Lower lobe of right lung (tissue), 2 donors: ENCODE measurements at places on chromosomes 13 and 19. TPM values are rescaled to one million over a fixed set of nuclear protein-coding genes. Genes with fewer than 3 reads are reported as not detected.

DNA sequence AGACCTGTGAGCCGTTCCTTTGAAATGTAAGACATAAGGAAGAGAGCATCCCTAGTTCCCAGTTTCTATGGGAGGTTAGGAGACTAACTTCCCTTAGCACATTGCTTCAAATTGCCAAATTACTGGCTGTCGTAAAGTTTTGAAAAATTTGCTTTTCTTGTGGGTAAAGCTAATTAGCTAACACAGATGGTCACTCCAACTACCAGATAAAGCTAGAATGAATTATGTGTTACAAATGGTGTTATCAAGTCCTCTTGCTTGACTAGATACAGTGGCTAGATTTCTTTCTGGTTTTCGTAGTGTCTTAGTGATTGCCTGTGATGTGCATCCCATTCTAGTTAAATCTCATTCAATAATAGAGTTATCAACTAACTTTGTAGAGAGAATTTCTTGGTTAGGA is 416.6 kb upstream of the ATXN8OS start:
- no peaks in the 10 kb centered on the region for H3K36me3 ChIP-seq
- DNase-seq: no peak
- no peak overlapping the region for H3K4me3 ChIP-seq
- no peaks in the 10 kb centered on the region for H3K27me3 ChIP-seq
- H3K4me1 ChIP-seq: no peaks in the 10 kb centered on the region

DNA sequence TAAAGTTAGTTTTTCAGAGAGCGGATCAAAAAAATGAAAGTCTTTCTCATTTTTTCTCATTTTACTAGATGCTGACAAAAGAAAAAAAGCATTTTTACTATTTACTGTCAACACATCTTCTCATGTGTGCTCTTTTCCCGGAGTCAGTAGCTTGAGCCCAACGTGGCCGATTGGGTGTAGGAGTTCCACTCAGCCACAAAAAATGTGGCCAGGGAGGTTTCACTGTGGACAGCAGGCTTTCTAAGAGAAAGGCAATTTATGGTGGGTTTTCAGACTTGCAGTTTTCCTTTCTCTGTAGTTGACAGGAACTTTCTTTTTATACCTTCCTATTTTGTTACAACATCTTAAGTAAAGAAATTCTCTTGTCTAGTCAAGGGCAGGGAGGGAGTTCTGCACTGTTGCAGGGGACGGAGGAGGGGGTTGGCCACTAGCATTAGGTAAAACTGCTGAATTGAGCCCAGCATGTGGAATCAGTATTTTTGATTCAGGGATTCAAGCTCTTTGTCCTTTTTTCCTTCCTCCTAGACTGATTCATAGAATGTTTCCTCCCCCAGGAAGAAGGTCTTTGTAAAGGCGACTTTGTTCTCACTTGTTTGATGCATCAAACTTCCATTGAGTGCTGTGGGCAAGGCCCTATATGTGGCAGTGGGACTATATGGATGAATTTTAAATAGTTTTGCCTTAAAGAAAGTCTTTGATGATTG is 123.1 kb downstream of the B3GLCT start:
- DNase-seq: no peak
- H3K4me1 ChIP-seq: no peaks in the 10 kb centered on the region
- no peaks in the 10 kb centered on the region for H3K27me3 ChIP-seq
- H3K36me3 ChIP-seq: no peaks in the 10 kb centered on the region
- no peak overlapping the region for H3K27ac ChIP-seq

ZNF573 gene
- total RNA-seq: 9.7 TPM

DNA sequence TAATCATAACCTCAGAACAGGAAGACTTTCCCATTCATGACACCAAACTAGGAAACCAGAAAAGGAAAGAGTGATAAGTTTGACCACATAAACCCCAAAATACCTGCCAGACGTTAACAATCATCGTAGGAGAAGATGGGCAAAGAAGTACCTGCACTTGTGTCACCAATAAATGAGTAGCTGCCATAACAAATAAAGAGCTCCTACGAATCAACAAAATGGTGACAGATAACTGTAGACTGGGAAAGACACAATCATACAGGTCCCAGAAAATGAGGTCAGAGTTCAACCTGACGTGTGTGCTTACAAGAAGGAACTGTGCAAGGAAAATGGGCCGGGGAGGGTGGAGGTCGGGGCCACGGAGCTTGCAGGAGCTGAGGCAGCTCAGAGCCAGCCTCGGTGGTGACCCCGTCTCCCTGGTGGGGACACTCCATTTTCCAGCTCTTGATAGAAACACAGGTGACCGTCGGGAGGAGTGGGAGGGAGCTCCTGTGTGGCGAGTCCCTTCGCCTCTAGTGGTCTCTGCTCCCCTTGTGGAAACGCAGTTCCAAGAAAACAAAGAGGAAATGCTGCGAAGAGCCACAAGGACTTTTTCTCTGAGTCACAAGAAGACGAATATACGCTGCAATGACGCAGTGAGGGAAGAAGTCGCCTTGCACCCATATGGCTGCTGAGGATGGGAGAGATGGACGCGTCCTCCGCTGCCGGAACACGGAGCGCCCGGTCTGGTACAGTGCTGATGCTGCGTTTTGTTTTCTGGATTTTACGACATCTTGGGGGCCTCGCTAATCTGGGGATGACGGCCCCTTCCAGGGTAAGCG is 9.5 kb downstream of the PIP5K1C start:
- H3K27ac ChIP-seq: no peak overlapping the region
- peaks cover 29% of the 10 kb centered on the region for H3K4me1 ChIP-seq
- H3K36me3 ChIP-seq: no peaks in the 10 kb centered on the region
- H3K27me3 ChIP-seq: no peaks in the 10 kb centered on the region
- DNase-seq: peak; percentile 45

DNA sequence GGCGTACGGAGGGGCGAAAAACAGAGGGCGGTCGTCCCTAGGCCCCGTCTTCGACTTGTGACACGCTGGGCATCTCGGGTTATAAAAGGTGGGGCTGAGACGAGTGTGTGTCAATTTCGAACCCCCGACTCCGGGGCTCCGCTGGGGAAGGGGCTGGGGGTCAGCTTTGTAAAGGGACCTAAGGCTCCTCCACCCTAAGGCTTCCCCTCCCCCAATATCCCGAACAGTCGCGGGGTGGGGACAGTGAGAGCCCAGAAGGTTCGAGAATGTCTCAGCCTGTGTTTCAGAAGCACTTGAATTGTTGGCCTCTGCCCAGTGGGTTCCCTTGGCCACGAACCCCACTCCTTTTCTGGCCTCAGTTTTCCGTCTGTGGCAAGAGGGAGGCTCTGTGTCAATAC is 450 bp downstream of the SELENOW start:
- H3K27me3 ChIP-seq: no peaks in the 10 kb centered on the region
- H3K27ac ChIP-seq: peak overlapping the region; percentile 98
- no peak for DNase-seq
- H3K4me1 ChIP-seq: peaks cover 46% of the 10 kb centered on the region
- H3K4me3 ChIP-seq: peak overlapping the region; percentile 80

DNA sequence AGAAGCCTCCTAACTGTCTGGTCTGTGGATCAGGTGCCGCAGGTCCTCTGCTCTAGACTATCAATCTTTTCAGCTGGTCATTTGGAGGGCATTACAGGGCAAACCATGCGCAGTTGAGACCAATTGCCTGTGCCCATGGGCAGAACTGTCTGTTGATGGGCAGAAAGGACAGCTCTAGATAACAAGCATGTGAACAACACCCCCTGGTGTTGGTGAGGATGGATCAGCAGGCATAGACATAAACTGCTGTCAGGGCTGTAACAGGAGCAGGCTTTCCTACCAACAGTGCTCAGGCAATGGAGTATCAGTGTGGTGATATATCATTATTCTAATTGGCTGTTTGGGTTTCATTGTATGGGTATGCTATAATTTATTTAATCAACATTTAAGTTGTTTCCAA is 104.7 kb upstream of the KL start:
- H3K4me1 ChIP-seq: no peaks in the 10 kb centered on the region
- no peak overlapping the region for H3K4me3 ChIP-seq
- no peak overlapping the region for H3K27ac ChIP-seq
- DNase-seq: no peak
- no peaks in the 10 kb centered on the region for H3K27me3 ChIP-seq

FFAR3 gene
- total RNA-seq: not detected

- peak overlapping the region; percentile 84 for H3K4me3 ChIP-seq
- H3K27ac ChIP-seq: peak overlapping the region; percentile 94
- no peaks in the 10 kb centered on the region for H3K27me3 ChIP-seq
- DNase-seq: peak; percentile 71
- peaks cover 9% of the 10 kb centered on the region for H3K4me1 ChIP-seq
These were observed 47.1 kb downstream of the TGDS start for GRCh38 chr13:94548821-94549231.
